ENCODE measurements at places on chromosomes 3 and 15.

- DNase-seq: no peak
These were observed 6.7 kb downstream of the TADA3 start for GRCh38 chr3:9785602-9786001.

- DNase-seq: no peak
These were observed 15.1 kb downstream of the HRG start for GRCh38 chr3:186680869-186681268.

- DNase-seq: no peak
These were observed 74.4 kb downstream of the THSD4 start for GRCh38 chr15:71189718-71190117.

DNA sequence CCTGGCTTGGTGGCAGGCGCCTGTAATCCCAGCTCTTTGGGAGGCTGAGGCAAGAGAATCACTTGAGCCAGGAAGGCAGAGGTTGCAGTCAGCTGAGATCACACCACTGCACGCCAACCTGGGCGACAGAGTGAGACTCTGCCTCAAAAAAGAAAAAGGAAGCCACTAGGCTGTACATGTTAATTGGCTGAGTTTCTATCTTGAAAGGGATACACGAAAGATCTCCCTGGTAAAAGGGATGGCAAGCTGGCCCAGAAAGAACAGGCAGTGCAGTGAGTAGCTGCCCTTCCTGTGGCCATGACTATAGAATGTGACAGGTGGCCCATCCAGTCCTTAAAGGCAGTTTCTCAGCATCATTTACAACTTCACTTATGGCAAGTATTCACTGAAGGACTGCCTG is 12.3 kb downstream of the LRIG1 start:
- no peak for DNase-seq

- DNase-seq: no peak
These were observed 33.2 kb upstream of the LEKR1 start for GRCh38 chr3:156792945-156793344.

DNA sequence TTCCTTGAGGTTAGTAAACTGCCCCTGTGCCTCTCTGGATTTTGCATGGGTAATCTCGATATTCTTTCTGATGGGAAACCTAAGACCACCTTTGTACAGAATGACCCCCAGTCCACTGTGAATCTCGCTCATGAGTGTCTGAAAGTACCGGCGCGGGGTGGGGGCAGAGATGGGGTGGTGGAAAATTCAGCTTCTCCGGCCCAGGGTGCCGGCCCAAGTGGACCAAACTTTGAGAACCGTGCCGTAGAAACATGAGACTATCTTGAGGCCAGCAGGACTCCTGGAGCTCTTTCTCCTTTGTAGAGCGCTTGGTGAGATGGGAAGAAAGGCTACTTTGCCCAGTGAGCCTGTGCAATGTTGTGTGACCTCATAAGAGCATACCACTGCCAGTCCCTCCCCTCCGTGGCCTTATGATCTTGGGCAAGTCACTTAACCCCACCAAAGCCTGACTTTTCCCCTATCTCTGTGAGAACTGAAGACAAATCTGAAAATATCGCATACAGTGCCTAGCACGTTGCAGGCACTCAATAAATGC is 40.4 kb upstream of the VEPH1 start:
- DNase-seq: no peak

DNA sequence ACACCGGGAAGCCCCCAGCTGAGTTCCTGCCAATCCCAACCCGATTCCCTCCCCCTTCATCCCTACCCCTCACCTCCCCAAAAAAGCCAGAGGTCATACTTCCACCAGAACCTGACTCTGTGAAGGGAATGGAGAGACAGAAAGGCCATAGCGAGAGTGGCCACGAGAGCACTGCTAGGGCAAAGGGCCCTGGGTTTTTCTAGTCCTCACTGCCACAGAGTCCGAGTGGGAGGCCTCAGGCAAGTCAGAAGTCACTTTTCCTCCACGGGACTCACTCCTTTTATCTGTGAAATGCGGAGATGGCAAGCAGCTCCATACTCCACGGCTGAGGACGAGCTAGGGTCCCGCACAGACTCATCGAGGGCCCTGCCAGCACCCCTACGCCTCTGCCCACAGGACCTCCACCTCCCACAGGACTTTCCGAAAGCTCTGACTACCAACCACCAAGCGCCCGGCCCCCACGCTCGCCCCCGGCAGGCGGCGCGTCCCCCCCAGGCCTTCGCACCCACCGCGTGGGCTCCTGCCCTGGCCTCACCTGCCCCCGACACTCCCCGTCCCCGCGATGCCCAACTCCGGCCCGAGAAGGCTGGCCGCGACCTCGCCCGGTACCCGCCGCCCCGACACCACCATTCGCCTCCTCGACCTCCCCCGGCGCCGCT is 792 bp downstream of the ATP13A3 start:
- peak; percentile 54 for DNase-seq

DNA sequence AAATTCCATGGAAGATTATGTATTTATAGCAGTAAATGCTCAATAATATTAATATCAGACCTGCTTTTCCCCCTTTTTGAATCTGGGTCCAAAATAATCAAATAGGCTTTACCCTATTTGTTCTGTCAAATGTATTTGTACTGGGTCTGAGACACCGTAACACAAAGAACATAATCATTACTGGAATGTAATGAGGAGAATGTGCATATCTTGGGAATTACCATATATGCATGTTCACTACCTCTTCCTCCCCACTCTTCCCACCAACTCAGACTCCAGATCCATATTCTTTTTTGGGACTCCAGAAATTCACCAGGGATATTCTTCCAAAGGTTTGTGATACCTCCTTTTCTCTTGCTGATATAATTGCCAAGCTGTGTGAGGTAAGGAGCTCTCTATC is 237.1 kb downstream of the KCNMB2 start:
- no peak for DNase-seq

GRCh38 chr3:123157598-123158287 is 44.0 kb upstream of the SEC22A start:
- DNase-seq: no peak

- no peak for DNase-seq
These were observed 44.3 kb downstream of the PTPRG start for GRCh38 chr3:61605589-61606175.

GRCh38 chr3:58334506-58334884 is 1.8 kb downstream of the PXK start:
- DNase-seq: no peak

DNA sequence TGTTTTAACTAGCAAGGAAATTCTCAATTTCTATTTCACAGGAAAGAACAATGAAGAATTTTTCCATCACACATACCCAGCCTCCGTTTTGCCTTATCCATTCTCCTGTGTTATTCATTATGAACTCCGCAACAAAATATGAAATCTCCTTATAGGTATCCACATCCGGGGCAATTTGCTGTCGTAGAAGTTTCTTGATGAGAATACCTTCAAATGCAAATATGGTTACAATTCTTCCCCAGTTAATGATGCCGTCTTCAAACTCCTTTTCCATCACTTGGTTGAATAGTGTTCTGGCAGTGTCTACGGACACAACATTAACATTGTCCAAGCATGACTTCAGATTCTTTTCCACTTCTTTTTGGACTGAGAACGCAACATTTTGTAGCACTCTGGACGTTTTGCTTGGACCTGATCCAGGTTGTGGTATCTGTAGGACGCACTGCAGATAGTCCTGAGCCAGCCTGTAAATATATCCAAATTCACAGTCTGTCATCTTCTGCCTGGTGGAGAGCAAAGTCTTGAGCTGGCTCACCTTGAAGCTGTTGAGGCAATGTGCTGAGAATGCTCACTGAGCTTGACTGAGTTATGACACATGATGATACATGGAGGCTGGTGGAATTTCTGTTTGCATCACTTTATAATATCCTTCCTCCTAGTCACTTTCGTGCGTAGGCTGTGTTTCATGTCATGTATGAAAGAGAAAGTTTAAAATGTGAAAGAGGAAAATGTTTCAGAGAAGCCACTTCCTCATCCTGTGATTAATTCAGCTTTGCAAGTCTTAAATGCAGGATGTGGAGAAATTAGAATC is at the start of gene BCL2A1:
TSS of gene BCL2A1 (minus strand) at position 573 of the 811 bp plus-strand sequence. CDS start at position 496, 77 bp downstream.
- DNase-seq: peak; percentile 35

DNA sequence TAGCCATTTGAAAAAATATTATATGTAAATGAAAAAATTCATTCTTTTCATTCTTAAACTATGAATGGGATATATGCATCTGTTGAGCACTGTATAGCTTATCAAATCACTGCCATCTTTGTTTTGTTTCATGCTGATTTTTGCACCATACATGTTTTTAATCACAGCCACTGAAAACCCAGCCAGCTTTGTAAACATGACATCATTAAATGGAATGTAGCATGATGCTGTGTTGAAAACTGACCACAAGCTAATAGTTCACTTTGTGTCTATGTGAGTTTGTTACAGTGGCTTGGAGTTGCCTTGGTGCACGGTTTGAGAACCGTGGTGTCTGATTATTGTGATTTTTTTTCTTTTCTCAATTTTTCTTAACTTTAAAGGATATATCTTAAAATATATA is 75.7 kb downstream of the GMPS start:
- no peak for DNase-seq

GRCh38 chr3:126494204-126494969 is 18.7 kb upstream of the ZXDC start:
- no peak for DNase-seq

GRCh38 chr15:93980261-93980911 is 251.0 kb upstream of the MCTP2 start:
- DNase-seq: no peak

GRCh38 chr15:28950916-28951315 is 65.1 kb downstream of the APBA2 start:
- DNase-seq: no peak

DNA sequence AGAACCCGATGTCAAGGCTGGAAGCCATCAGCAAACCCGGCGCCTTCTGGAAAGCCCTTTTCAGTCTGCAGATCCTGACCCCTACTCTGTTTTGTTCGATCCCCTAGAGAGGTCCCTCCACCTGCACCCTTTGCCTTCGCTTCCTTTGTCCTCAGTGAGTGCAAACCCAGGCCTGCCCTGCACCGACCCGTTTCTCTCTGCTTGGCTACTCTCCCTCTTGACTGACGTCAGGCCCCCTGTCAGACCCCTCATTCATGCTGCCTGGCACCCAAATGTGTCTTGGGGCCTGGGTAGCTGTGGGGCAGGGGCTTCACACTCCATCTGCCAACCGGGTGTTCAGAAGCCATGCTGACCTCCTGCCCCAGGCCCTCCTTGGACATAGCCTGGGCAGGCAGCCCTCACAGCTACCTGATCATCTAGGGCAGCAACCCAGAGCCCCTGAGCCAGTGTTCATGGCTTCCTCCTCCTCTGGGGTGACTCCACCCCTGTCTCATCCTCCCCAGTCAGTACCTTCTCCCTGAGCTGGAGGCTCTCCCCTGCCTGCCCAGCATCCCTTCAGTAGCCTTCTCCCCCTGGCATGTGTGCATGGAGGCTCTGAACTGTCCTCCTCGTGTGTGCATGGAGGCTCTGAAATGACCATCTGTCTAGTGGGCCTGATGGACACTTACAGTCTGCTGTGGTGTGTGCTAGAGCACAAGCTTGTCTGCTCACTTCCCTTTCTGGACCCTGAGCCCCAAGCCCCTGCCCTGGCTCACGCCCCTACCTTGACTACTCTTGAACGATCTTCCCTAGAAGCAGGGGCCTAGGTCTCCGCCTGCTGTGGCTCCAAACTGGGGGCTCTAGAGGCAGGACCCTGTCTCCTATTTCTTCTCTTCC is 69.4 kb downstream of the EXOG start:
- DNase-seq: no peak

GRCh38 chr3:170027233-170028102 is 10.3 kb upstream of the GPR160 start:
- DNase-seq: no peak

DNA sequence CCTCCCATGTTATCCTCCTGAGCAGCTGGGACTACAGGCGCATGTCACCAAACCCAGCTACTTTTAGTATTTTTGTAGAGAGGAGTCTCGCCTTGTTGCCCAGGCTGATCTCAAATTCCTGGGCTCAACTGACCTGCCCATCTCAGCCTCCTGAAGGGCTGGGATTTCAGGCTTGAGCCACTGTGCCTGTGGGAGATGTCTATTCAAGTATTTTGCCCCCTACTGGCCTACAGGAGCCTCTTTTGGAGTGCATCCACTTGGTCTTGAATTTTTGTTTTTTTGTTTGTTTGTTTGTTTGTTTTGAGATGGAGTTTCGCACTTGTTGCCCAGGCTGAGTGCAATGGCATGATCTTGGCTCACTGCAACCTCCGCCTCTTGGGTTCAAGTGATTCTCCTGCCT is 3.2 kb upstream of the DHX30 start:
- DNase-seq: no peak

- DNase-seq: no peak
These were observed 159.5 kb downstream of the TP63 start for GRCh38 chr3:189790658-189791057.

GRCh38 chr3:143128227-143128955 is 8.8 kb downstream of the CHST2 start:
- no peak for DNase-seq

GRCh38 chr3:182216311-182216970 is 504.7 kb downstream of the SOX2 start:
- no peak for DNase-seq

DNA sequence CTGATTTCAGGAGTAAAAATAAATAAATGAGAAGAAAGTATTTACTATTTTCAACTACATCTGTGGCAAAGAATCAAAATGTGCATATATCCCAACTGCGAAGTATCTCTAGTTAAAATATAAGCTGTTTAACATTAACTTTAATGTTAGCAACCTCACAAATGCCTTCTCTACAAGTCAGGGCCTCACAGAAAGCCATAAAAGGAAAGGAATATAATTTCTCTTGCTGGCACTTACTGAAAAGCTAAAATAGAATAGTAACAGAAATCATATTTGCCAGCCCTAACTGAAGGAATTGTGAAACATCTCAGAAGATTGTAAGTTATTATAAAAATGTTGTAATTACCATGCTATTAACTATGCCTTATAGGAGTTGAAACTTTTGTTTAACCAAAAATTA is 65.1 kb upstream of the MBNL1 start:
- DNase-seq: no peak

DNA sequence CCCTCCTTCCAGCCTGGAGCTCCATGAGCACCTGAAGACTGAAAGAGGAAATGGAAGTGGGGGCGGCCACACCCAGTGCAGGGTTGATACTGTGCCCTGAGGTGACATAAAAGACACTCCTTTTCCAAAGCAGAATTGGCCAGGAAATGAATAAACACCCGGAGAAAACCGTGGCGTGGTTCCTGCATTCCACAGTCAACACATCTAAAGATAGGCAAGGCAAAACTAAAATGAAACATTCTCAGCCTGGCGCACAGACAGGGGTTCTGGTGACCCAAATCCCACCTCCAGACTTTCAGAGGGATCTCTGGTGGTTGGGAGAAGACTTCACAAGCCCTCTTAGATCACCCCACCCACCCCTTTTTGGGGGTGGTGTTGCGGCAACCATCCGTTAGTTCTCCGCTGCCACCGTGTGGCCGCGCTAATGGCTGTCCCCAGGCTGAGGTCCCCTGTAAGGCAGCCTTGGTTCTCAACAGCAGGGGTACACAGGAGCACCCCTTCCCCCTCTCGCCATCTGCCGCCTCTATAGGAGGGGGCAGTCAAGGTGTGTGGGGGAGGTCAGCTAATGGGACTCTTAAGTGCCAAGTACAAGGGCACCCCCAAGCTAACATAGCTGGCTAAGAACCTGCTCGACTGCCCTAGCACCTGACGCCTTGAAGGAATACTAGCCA is 2.5 kb upstream of the MST1R start:
- DNase-seq: no peak

DNA sequence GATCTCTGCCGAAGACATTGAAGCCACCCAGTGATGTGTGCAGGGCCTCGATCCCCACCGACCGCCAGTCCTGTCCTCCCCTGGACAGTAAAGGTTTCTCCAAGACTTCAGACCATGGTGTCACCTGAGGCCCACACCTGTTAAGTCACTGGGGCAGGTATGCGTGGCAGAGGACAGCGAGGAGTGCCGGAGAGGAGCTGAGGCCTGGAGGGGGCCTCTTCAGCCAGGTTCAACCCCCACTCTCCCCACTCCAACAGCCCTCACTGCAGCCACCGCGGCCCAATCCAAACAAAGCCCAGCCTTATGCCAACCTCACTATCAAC is 2.4 kb downstream of the GOLGA8B start:
- no peak for DNase-seq

Data from stimulated activated CD8-positive, alpha-beta memory T cell treated with anti-CD3 and anti-CD28 coated beads, Interleukin-4, amount 100 ng/mL, for 4 hours (primary cell).